GM23338 (cell line): ENCODE measurements at places on chromosomes 16 and 17. TPM values are rescaled to one million over a fixed set of nuclear protein-coding genes. Genes with fewer than 3 reads are reported as not detected.

GRCh38 chr16:11473728-11474127 is 113.0 kb downstream of the LITAF start:
- DNase-seq: no peak

- no peak for DNase-seq
Measured at GRCh38 chr16:30136971-30137605, 14.1 kb upstream of the MAPK3 start.

GRCh38 chr16:22239131-22239805 is 33.2 kb downstream of the EEF2K start:
- DNase-seq: no peak

DNA sequence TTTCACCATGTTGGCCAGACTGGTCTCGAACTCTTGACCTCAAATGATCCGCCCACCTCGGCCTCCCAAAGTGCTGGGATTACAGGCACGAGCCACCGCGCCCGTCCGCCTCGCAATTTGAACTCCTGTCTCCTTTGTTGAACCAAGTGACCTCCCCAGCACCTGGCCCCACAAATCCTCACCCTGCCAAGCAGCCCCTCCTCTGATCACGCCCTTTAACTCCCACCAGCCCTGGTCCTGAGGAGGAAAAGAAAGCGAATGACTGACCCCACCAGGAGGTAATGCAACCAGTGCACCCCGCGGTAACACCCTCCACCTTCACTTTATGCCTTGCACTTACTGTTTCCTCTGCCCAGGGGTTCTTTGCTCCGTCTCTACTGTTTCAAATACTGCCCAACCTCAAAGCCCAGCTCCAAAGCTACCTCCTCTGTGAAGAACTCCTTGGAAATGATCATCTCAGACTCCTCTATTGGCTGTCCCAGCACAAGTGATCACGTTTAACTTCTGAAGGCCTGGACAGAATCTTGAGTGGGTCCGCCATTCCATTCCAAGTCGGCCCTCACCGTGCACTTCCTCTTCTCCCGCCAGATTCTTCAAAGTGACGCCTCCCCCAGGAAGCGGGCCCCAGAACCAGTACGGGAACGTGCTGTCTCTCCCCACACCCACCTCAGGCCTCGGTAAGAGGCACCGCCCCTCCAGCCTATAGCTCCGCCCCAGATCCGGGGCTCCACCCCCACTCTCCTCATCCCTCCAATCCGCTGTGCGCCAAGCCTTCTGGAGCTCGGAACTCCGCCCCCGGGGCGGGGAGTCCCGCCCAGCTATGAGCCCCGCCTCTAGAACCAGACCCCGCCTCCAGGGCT is 4.4 kb downstream of the CD19 start:
- DNase-seq: peak; percentile 96

DNA sequence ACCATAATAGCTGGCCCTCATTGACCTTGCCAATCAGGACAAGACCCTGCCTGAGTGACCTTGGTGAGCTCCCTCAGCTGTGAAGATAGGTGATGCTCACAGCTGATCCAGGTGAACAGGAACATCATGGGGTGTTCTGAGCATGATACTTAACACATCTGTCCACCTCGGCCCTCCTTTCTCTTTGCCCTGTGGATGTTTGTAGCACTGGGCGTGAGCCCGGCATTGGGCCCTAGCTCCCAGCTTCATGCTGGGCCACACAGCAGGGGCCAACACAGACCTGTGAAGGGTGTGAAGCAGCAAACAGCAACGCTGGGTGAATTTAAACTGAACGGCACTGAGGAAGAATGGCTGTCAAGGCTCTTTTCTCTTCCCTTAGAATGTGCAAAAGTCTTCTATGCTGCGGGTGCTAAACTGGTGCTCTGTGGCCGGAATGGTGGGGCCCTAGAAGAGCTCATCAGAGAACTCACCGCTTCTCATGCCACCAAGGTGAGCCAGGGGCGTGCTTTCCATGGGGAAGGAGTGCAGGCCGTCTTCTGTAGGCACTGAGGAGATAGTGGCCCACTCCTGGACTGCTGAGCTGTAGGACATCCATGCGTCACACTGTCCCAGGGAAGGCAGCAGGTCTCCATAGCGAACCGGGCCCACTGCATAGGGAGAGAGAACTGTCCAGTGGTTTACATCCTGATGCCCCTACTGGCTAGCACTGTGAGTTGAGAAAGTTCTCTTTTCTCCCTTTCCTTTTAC is 35.9 kb downstream of the TMEM11 start:
- DNase-seq: no peak

DNA sequence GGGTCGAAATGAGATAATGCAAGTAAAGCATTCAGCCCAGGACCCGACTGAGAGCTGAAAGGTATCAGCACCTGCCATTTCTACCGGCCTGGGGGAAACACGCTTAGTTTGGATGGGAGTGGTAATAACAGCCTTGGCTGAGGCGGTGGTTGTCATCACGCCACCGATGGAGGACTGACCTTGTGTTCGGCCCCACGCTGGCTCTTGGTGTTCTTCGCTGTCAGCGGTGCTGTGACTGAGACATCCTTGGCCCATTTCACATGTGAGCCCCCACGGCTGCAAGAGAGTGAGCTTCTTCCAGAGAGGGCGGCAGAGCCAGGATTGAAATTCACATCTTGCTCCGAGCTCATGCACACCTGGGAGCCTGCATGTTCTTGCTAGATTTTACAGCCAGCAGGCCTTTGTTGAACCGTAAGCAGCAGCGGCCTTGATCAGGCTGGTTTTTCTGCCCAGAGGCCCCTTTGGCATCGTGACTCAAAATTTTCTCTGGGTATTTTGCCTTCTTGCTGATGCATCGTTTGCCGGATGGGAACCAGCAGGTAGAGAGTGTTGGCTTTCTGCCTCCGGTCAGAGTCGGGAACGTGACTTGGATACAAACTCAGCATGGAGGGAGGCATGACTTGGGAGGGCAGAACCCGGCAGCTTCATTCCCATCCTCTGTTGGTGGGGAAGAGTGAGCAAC is 341.5 kb downstream of the SNX29 start:
- no peak for DNase-seq

DNA sequence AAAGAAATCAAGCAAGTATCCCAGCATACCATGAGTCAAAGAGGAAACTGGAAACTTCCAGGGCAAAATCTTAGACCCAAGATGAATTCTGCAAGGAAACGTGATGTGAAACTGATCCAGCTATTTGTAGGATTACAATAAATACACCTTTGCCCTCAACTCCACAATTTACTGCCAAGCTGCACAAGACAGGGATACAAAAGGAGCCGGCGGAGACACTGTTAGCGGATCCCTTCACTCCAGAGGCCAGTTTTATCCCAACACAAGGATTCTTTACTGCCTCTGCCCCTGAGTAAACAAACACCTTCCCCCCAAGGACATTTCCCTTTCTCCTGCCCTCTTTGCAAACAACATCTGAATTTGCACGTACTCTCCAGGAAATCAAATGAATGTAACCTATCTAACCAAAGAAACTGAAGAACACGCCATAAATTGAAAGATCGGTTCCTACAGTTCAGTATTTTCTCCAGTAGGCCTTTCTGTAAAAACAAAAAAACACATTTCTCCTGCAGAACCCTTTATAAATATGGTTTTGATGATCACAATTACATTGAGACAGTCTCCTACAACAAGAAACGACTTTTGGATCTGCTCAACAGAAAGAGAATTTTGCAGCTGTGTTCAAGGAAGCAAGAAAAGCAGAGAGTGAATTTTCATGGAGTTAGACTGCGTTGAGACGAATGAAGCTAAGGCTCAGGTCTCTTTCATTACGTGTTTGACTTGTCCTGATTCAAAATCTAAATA is 1.4 kb upstream of the CBX2 start:
- peak; percentile 44 for DNase-seq

GRCh38 chr17:54924405-54924804 is 23.8 kb downstream of the TOM1L1 start:
- DNase-seq: no peak

KRTAP1-1 gene
- not detected in 2 replicates for total RNA-seq
